ENCODE measurements at places on chromosomes 13 and 19. TPM values are rescaled to one million over a fixed set of nuclear protein-coding genes. Genes with fewer than 3 reads are reported as not detected.
A peak's percentile ranks its signal among the peaks of the same experiment; 100 is the strongest.

DNA sequence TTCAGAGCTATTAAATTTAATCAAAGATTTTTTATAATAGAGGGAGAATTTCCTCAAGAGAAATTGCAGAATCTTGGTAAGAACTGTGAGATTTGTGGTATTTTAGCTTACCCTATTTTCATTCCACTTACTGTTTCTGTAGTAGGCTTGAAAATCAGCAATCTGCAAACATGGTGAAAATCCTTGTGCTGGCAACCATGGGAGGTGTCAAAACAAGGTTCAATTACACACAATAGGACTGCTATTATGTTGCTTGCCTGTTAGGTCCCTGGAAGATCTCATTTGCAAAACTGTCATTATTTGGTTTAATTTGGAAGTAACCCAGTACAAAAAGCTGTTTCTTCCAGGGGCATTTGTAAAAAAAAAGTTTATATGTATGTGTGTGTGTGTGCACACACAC is 662.8 kb upstream of the SLITRK6 start:
- DNase-seq: no peak

Gene SMIM44
- total RNA-seq: not detected

Gene FAM98C
- total RNA-seq: 36.5 TPM

Gene DNAJC3
- 26.4 TPM for total RNA-seq

DNA sequence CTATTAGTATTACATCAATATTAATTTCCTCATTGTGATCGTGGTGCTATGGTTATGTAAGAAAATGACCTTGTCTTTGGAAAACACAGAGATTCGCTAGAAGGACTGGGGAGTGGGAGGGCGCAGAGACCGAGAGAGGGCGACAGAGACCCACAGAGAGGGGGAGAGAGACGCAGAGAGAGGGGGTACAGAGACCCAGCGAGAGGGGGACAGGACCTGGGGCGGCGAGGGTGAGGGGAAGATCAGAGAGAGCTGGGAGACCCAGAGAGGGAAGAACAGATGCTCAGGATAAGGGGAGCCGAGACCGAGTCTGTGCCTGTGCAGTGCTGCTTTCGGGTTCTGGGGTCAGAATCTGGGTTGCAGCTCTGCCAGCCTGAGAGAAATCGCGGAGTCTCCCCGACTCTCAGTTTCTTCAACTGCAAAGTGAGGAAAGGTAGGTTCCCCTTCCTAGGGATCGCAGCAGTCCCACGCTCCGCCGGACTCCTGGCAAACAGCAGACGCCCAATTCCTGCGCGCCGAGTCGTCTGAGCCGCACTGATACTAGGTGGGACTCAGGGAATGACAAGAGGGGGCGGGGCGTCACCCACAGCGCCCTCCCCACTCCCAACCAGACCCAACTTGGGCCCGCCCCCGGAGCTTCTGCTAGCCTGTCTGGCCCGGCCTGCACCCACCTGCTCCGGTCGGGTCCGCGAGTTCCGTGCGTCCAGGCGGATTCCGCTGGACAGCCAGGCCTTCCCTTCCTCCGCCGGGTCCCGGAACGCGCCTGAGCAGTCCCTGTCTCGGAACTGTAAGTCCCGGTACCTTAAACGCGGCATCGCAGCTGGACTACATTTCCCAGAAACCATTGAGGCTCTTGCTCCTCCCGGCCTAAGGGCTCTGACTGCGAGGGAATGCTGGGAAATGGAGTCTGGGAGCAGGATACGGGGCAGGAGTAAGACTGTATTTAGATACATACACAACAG is 15.3 kb downstream of the IZUMO2 start:
- peak; percentile 62 for DNase-seq

Gene RASGRP4
- total RNA-seq: 20.0 TPM

Gene GRK1
- not detected for total RNA-seq

- no peak for DNase-seq
These were observed 5.6 kb upstream of the ZNF331 start for GRCh38 chr19:53532362-53532761.

- no peak for DNase-seq
These were observed 8.6 kb upstream of the SERP2 start for GRCh38 chr13:44365008-44365407.

DNA sequence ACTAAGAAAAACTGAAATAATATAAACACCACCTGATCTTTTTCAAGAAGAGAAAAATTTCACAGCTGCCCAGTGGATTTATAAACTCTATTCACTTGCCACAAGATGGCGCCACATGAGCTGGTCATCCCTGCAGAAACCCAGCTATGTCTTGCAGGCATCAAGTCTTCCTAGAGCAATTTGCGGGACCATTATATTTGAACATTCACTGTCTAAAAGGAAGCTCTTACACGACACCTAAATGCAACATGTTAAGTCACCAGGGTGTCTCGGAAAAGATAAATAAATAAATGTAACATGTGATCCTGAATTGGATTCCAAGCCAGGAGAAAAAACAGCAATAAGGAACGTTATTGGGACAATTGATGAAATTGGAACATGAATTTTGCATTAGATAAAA is 20.3 kb upstream of the AKT2 start:
- DNase-seq: peak; percentile 83

DNA sequence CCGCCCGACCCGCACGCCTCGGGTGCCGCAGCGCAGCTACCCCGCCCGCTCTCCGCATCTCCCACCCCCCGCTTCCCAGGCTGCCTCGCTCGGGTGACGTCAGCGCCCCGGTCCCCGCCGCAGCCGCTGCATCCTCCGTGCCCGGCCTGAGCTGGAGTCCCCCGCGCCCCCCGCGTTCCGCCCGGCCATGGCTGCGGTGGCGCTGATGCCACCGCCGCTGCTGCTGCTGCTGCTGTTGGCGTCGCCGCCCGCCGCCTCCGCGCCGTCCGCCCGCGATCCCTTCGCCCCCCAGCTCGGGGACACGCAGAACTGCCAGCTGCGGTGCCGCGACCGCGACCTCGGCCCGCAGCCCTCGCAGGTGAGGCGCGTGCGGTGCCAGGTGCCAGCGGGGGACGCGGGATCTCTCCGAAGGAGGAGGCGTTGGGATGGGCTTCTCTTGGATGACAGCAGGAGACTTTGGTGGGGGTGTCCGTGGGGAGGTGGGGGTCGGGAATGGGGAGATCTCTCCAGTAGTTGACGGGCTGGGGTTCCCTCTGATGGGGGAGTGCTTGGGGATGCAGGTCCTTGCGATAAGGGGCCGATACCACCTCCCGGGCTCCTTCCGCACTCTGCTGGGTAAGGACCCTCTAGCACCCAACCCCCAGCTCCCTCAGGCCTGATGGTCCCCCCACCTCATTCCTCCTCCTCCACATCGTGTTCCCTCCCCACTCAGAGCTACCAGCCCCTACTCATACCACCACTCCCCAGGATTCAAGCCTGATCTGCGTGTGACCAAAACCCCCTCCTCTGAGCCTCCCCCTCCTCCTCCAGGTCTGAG is at the start of gene TMEM59L:
TSS of gene TMEM59L (plus strand) at position 99 of the 817 bp plus-strand sequence. CDS start at position 188, 89 bp downstream.
- DNase-seq: peak; percentile 43

Gene KLHL26
- 10.8 TPM for total RNA-seq

GRCh38 chr13:66212511-66212910 is 1017.6 kb downstream of the PCDH9 start:
- no peak for DNase-seq

Gene SCAMP4
- total RNA-seq: 36.5 TPM

Measured in activated CD4-positive, alpha-beta memory T cell treated with anti-CD3 and anti-CD28 coated beads, Interleukin-2, amount 10 ng/mL, durations not matched to agents 7 days and 5 days (primary cell).